NCI-H1105 treated with DMSO at 0.1 percent for 48 hours (cell line): ENCODE measurements at places on chromosomes 7 and 10.

GRCh38 chr10:107163881-107164861 is at the start of gene SORCS1:
TSS of gene SORCS1 (minus strand) at chr10:107164706.
- no peak for DNase-seq

GRCh38 chr10:14879124-14879927 is 660 bp downstream of the SUV39H2 start:
- DNase-seq = no peak

DNA sequence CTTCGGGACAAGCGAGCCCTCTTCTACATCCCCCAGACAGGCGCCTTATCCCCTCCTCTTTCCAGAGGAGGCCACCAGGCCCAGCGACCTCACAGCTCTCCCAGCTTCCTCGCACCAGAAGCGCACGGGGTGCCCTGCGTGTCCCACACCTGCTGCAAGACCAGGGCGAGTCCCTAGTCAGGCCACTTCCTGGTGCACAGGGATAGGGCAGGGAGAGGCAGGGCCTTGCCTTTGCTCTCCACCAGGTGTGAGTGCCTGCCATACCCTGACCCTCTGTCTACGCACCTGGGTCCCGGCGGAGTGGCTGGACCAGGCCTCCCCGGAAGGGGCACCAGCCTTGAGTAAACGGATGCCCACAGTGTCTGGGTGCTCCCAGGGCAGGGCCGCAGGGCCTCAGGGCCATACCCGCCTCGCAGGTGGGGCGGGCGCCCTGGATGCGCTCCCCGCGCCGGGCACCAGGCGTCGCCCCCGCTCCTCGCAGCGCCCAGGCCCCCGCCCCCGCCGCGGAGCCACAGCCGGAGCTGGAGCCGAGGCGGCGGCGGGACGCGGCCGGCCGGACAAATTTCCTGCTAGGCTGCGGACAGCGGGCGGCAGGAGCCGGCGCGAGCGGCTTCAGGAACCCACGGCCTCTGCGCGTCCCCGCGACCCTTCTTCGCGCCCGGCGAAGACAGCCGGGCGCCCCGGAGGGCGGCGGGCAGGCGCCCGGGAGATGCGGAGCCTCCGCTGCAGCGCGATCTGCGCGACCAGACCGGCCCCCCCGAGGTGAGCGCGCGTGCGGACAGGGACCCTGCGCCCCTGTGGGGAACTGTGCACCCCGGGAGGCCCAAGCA is at the start of gene PTPRE:
PTPRE (plus strand) TSS at position 556 of the 830 bp plus-strand sequence. CDS start 133,779 bp downstream, outside the sequence.
- DNase-seq = peak; percentile 22

- no peak for DNase-seq
These were observed 17.1 kb upstream of the PTF1A start for GRCh38 chr10:23174977-23175512.

DNA sequence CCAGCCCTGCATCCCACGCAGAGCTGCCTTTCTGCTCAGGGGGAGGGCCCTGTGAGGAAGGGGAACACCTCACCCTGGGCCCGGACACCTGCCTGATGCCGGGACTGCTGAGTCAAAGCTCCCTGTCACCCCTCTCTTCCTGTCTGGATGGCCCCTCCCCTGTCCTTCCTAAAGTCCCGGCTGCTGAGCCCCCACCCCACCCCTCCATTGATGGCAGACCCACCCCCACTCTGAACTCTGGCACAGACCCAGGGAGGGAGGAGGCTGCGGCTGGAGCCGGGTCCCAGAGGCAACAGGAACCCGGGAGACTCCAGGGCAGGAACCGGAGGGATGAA is 78.7 kb downstream of the ELFN1 start:
- no peak for DNase-seq
